ENCODE measurements at places on chromosomes 11 and 22.

GRCh38 chr11:123799438-123799837, 6.7 kb downstream of the OR6M1 start:
- no peak for DNase-seq

GRCh38 chr22:37284126-37284804, 2.0 kb downstream of the CYTH4 start:
- no peak for DNase-seq

- DNase-seq, result no peak
These were observed 20.0 kb downstream of the DAGLA start for GRCh38 chr11:61700212-61700611.

- no peak for DNase-seq
These were observed 62.4 kb downstream of the ZBTB16 start for GRCh38 chr11:114121804-114122504.

- no peak for DNase-seq
These were observed 43.4 kb upstream of the MN1 start for GRCh38 chr22:27844656-27845591.

DNA sequence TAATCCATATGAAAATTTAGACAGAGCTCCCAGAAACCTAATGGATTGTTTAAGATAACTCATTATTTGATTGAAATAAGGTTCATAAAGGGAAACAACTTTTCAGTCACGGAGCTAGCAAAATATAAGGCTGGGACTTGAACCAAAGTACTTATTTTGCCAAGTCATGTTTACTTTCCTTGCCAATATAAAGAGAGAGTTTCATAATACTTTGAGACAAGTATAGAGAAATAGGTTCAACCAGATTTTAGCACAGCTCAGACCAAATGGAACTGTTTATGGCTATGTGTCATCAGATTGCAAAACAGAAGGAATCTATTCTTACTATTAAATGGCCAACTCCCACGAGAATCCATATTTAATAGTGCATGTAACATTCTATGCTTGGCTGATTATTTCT, 1517.5 kb upstream of the TENM4 start:
- no peak for DNase-seq

DNA sequence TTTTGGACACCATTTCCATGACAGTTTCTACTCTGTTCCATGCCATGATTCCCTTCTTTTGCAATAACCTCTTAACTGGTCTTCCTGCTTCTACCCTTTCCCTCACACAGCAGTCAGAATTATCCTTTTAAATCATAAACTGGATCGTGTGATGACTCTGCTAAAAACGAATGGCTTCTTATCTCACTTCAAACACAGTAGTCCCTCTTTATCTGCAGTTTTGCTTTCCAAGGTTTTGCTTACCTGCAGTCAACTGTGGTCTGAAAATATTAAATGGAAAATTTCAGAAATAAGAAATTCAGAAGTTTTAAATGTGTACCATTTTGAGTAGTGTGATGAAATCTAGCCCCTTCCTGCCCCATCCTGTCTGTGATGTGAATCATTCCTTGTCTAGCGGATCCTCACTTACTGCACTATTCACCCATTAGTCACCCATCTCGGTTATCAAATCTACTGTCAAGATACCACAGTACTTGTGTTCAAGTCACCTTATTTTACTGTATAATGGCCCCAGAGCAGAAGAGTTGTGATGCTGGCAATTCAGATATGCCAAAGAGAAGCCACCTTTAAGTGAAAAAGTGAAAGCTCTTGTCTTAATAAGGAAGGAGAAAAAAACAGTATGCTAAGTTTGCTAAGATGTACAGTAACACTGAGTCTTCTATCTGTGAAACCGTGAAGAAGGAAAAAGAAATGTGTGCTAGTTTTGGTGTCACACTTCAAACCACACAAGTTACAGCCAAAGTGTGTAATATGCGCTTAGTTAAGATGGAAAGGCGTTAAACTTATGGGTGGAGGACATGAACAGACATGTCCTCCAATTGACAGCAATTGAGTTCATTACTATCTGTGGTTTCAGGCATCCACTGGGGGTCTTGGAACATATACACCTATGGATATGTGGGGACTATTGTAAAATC, 283.0 kb downstream of the DDX10 start:
- DNase-seq, result no peak

Data from cortex of kidney (tissue), 1 donor.